ENCODE measurements at places on chromosomes 7 and 10.

DNA sequence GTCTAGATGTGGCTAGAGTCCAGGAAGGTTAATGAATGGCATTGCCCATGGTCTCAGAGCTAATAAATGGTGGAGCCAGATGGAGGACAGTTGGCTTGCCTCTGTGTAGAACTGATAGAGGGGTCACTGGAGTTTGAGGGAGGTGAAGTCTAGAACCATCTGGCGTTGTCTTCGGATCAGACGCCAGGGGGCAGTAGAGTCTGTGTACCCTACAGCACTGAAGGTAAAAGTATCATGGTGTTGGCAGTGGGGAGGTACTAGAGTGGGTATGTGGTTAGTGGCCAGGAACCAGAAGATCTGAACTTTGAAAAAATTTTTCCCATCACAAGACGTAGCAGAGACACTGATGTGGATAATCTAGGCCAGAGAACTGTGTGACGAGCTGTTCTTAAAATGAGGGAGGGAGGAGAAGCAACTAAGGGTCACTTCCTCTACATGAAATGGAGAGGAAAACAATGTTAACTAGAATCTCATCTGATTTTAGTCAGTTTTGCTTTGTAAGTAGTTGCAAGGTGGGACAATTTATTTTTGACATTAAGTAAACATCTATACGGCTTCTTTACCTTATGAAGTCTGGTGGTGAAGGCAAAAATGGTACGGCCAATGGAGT lies 227.9 kb upstream of the PRSS58 start:
- no peak for DNase-seq

DNA sequence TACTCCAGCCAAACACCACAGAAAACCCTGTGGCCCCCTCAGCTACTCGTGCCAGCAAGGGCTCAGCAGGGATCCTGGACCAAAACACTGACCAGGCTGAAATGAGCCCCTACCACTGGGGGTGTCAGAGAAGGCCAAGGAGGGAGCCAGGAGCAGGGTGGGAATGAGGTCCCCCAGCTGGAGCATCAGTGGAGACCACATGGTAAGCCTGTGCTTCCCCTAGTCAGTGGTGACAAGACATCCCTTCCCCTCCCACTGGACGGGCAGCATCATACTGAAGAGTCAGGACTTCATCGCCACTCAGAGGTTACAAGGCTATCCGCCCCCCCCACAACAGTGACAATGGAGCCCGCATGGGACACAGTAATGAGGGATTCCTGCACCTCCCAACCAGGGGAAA lies 99.6 kb downstream of the LHPP start:
- no peak for DNase-seq

DNA sequence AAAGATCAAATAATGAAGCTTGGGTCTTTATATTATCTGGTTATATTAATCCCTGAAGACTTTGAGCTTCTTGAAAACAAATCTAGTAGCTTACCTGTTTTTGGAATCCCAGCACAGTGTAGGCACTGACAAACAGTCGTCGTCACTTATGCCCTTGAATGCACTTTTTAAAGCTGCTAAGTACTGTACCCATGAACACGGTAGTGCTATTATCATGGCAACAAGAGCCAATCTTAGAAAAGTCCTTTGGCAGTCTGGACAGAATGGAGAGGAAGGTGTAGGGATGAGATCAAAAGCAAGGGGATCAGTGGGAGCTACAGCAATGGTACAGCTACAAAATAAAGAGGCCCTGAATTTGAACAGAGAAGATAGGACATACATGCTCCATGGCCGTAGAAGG lies 9.4 kb downstream of the SLC25A13 start:
- DNase-seq = no peak

- no peak for DNase-seq
Observed at GRCh38 chr7:131007439-131008330, 273.7 kb upstream of the KLF14 start.

GRCh38 chr7:96548664-96549063 lies 161.0 kb downstream of the SEM1 start:
- no peak for DNase-seq

GRCh38 chr7:134405299-134405698 lies 53.6 kb downstream of the AKR1B1 start:
- no peak for DNase-seq

DNA sequence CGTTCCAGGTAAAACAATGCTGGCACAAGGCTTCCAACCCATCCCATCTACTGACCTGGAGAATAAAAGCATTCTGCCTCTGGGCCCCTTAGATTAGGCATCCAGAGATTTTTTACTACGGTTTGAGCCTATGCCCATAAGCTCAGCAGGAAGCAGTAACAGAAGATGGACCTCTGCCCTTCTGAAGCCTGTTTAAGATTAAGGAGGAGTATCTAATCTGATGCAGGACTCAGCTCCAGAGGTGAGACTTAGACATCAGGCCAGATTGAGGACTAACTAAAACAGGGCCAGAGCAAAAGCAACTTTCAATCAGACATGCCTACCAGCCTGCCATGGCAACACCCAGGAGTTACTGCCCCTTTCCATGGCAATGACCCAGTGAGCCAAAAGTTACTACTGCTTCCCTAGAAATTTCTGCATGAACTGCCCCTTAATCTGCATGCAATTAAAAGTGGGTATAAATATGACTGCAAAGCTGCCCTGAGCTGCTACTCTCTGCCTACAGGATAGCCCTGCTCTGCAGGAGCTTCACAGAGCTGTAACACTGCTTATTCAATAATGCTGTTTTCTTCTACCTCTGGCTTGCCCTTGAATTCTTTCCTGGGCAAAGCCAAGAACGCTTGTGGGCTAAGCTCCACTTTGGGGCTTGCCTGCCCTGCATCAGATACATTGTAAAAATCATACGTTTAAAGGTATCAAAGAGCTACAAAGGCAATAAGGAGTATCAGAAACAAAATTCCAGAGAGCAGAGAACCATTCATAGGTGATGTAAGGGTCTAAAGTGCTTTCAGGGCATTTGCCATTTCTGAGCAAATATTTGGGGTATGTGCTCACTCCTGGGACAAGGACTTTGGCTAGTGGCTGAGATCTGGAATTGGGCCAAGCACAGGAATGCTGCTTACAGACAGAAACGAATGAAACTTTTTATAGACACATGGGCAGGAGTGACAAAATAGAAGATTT lies 25.0 kb upstream of the CNNM1 start:
- no peak for DNase-seq

- DNase-seq = no peak
Observed at GRCh38 chr7:1777122-1777521, 107.0 kb downstream of the ELFN1 start.

DNA sequence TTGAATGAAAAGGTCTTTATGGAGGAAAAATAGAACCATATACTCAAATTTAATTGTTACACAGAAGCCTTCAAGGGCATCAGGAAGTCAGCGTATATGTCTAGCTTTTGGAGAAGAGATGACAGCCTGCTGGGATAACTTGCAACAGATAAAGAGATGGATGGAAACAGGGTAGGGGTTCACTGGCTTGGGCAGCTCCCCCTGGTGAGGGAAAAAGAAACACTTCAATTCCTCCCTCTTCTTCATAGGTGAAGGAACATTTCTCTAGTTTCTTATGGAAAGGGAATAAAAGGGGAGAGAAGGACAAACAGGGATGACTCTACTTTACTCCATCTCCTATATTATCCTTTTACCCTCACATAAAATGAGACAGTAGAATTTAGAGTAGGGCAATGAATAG lies 635.7 kb downstream of the PHTF2 start:
- DNase-seq = no peak

DNA sequence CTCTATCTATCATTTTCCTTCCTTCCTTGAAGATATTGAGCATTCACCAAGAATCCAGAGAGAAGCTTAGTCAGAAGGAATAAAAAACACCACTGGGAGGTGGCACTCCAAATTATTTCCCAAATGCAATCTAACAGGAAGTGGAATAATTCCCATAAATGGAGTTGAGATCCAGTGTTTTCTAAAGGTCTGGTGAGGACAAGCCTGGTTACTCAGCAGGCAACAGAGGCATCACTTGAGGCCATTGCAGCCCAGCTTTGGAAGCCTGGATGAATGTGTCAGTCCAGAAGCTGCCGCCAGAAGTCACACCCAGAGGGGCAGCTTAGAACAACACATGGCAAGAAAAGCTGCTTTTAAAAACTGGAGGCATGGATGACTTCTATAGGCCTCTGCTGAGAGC lies 288.9 kb upstream of the KLF6 start:
- DNase-seq = no peak

GRCh38 chr10:45447416-45447815 lies 73.4 kb downstream of the ALOX5 start:
- no peak for DNase-seq

DNA sequence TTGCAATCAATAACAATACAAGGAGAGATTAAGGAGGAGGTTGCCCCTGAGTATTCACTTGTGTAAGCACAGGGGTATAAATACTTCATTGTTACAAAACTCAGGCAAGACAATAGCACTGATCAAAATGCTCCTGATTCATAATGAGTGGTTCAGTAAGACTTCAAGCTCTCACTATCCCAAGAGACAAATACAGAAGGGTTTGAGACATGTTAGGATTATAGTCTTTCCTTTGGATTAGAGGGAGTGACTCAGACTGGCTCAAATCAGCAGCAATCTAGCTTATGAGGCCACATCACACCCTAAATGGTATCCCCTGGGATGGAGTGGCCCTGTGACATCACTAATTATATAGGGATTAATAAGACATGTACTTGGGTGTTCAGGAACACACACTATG lies 167.2 kb upstream of the HGF start:
- DNase-seq = no peak

GRCh38 chr7:7946486-7946885 lies 22.1 kb upstream of the GLCCI1 start:
- DNase-seq = no peak

DNA sequence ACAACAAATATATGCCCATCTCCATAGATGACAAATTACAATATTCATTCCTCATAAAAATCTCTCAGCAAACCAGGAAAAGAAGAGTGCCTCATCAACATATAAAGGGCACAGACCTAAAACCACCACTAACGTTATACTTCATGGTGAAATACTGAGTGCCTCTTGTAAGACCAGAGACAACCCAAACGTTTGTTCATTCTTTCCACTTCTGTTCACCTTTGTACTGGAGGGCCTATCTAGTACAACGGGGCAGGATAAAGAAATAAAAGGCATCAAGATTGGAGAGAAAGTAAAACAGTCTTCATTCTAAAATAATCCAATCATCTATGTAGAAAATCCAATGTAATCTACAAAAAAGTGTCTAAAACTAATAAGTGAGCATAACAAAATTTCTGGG lies 79.1 kb downstream of the LARP4B start:
- no peak for DNase-seq

- no peak for DNase-seq
Observed at GRCh38 chr7:25118048-25118753, 6.9 kb downstream of the CYCS start.

DNA sequence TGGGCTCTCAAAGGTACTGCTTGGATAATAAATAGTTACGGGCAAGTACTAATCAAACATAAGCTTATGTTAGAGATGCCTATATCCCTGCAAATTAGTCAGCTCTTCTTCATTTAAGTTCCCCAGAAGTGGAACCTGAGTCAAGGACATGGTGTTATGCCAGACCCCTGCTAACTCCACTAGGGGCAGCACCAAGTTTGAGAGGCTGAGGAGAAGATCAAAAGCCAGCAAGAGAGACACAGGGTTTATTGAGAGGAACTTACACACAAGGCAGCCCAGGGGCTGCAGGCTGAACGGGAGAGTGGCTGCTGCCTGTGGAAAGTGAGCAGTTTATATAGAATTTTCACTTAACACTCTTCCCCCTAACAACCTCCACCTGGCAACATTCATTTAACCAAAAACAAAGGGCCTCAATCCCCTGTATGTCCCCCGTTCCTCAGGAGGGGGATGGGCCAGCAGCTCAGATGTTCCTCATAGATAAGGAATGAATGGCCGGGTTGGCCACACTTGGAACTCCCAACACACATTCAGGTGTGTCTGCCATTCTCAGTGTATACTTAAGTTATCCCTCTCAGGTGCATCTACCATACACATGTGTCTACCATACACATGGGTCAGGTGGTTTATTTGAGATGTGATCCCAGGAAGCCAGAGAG lies 62.6 kb upstream of the GHITM start:
- no peak for DNase-seq

DNA sequence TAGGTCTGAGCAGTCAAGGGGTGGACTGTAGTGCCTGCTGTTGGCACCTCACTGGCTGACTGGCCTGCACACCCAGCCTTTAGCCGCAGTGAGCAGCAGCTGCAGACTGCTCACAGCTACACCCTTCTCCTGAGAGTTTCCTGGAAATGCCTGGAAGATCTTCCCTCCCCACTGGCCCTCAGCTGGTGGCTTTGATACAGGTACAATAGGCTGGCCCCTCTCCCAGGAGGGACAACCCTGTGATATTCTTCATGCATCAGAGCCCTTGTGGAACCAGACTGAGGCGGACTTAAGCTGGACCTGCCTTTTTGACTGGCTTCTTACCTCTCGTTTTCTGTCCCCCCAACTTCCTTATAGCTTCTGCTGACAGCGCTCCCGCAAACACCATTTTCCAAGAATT lies 6.4 kb downstream of the GCK start:
- no peak for DNase-seq

- no peak for DNase-seq
Observed at GRCh38 chr10:50286996-50287803, 35.9 kb upstream of the ASAH2 start.

DNA sequence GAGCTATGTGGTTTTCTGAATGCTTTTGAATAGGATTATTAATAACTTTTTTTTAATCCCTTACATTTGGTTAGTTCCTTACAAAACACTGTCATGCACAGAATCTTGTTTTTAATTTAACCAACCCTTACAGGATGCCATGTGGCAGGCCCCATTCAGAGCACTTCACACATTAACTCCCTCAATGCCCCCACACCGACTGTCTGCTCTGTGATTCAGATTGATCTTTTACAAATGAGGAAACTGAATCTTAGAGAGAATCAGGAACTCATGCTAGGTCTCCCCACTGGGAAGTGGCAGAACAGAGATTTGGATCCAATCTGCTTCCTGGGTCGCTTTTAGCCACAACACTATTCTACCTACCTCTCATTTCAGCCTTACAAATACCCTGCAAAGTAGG lies 195.8 kb upstream of the NPVF start:
- DNase-seq = no peak
